Esophagus squamous epithelium (tissue), 5 donors: ENCODE measurements at places on chromosomes 7 and 10.

DNA sequence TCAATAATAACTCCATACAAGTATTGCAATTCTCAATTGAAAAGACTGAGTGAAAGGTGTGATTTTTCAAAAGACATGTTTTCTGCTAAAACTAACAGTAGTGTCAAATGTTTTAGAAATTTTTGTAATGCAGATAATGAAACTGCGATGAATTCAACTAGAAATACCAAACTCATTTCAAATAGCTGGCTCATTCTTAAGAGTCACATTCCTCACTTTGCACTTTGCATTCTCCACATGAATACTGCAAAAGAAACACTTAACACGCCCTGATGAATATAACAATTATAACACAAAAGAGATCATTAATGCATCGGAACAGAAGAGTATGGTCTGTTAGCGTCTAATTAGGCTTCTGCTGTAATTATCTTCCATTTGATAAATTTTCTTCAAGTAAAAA lies 15.5 kb upstream of the TSPAN12 start:
- H3K27me3 ChIP-seq = no peaks in the 10 kb centered on the region
- no peaks in the 10 kb centered on the region for H3K4me1 ChIP-seq
- H3K36me3 ChIP-seq = no peaks in the 10 kb centered on the region
- no peak overlapping the region for H3K4me3 ChIP-seq
- DNase-seq = no peak
- H3K27ac ChIP-seq = no peak overlapping the region

- no peak overlapping the region for H3K4me3 ChIP-seq
- H3K4me1 ChIP-seq = no peaks in the 10 kb centered on the region
- H3K27me3 ChIP-seq = no peaks in the 10 kb centered on the region
- H3K27ac ChIP-seq = no peak overlapping the region
- no peaks in the 10 kb centered on the region for H3K36me3 ChIP-seq
Measured at GRCh38 chr7:33143996-33144718, 14.8 kb downstream of the BBS9 start.

DNA sequence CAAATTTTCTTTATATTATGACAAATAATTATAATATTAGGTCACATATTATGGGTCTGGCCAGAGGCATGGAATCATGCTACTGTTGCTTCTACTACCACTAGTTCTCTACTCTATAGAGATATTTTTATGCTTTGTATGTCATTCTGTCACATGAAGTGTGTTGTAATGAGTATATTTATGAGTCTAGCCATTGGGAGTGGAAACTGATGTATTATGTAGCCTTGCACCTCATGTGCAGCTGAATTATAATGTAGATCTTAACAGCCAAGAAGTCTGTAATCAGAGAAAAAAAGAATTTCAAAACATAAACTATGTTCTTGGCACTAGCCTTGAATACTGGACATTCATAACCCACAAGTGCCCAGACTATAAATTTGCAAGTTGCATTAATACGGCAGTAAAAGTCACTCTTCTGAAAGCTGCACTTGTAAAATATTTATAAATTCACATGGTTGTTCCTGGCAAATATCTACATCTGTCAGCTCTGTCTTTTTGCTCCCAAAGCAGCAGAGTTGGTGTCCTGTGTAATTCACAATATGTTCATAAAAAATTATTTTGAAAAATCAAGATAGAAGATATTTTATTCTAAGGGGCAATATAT lies 48.6 kb upstream of the SKAP2 start:
- no peaks in the 10 kb centered on the region for H3K27me3 ChIP-seq
- H3K27ac ChIP-seq = no peak overlapping the region
- DNase-seq = no peak
- no peaks in the 10 kb centered on the region for H3K4me1 ChIP-seq
- no peak overlapping the region for H3K4me3 ChIP-seq
- H3K36me3 ChIP-seq = no peaks in the 10 kb centered on the region

DNA sequence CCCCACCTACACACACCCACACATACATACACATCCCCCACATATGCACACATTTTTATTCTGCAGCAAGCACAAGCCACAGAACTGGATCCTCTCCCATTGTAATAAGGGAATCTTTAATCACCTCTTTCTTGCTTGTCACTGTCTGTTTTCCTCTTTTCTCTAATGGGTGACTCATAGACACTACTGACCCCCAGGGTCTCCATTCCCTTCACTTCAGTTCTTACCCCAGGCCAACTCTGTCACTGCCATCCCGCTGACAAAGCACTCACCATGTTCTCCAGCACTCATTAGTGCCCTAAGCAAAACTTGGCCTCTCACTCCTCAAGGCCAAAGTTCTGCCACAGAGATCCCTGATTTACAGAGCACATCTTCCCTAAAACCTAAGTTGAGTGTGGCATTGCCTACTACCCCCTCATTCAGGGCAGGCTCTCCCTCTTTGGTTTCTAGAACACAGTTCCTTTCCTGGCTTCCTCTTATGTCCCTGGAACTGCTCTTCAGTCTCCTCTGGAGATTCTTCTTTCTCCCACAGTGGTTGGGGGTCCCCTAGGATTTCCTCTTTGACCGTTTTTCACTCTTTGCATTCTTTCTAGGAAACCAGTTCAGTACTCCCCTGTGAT lies 39.6 kb upstream of the INHBA start:
- H3K4me3 ChIP-seq = no peak overlapping the region
- H3K27me3 ChIP-seq = no peaks in the 10 kb centered on the region
- H3K27ac ChIP-seq = no peak overlapping the region
- no peak for DNase-seq
- H3K36me3 ChIP-seq = no peaks in the 10 kb centered on the region

GRCh38 chr10:113379091-113379490 lies 173.8 kb upstream of the HABP2 start:
- H3K4me1 ChIP-seq = peaks cover 13% of the 10 kb centered on the region
- no peak overlapping the region for H3K4me3 ChIP-seq
- no peak for DNase-seq
- no peaks in the 10 kb centered on the region for H3K36me3 ChIP-seq

DNA sequence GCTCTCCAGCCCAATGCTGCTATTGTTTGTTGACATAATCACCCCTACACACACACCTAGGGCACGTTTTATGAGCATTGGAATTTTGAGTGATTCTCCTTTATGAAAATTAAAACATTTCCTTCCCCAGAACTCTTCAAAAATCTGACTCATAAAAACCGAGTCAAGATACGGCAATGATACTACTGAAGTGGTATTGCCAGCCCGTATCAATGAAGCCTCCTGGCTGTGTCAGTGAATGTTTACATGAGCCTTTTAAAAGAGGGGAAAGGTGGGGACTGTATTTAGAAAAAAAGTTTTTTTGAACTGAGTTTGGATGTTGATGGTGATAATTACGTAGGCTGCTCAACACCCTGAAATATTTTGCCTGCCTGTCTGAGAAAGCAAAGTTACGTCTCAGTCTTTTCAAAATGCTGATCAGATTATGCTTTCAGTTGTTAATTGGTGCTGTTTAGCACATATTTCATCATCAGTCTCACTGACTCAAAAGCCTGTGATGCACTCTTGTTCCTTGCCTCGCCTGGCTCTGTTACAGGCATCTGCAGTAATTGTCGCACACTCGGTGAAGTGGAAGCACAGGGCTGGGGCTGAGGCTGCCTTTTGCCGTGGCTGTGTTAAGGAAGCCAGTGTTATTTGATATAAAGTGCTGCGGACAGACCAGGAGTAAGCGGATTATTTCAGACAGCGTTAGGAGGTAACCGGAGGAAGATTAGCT lies 157.4 kb upstream of the TCF7L2 start:
- no peaks in the 10 kb centered on the region for H3K36me3 ChIP-seq
- H3K27ac ChIP-seq = peak overlapping the region; percentile 66
- no peaks in the 10 kb centered on the region for H3K27me3 ChIP-seq
- DNase-seq = no peak
- no peak overlapping the region for H3K4me3 ChIP-seq
- H3K4me1 ChIP-seq = peaks cover 43% of the 10 kb centered on the region

DNA sequence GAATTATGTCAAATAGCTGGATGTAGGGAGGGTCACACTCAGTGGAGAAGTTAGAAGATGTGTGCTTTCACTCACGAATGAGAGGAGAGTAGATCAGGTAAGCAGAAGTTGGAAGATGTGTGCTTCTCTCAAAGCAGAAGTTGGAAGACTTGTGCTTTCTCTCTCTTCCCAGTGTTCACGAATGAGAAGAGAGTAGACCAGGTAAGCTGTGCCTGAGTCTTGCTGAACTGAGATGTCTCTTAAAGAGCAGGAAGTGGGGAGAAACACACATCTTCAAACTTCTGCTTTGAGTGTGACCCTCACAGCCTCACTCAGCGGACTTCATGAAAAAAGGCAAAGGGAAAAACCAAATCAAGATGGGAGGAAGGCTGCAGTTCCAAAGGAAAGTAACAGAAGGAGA lies 7.0 kb upstream of the TMEM243 start:
- no peaks in the 10 kb centered on the region for H3K4me1 ChIP-seq
- H3K4me3 ChIP-seq = no peak overlapping the region
- no peak for DNase-seq
- no peaks in the 10 kb centered on the region for H3K27me3 ChIP-seq

DNA sequence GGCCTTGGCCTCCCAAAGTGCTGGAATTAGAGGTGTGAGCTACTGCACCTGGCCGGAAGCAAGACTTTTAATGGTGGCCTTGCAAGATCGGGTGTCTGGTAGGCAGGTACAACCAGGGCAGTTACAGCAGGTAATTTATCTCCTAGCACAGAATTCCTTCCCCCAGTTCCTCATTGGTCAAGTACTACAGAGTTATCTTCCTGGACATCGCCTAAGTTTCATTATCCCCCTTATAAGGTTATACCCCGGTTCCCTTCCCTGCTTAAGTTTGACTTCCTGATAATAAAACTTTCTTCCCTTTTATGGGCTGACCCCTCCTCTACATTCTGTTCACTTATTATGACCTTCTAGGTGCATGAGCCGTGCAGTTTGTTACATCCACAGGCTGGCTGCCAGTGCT lies 19.0 kb upstream of the CYP3A43 start:
- no peak overlapping the region for H3K27ac ChIP-seq
- no peak for DNase-seq
- no peaks in the 10 kb centered on the region for H3K4me1 ChIP-seq
- H3K4me3 ChIP-seq = no peak overlapping the region
- H3K36me3 ChIP-seq = no peaks in the 10 kb centered on the region
- H3K27me3 ChIP-seq = no peaks in the 10 kb centered on the region

- H3K27me3 ChIP-seq = no peaks in the 10 kb centered on the region
- H3K4me3 ChIP-seq = no peak overlapping the region
- H3K27ac ChIP-seq = no peak overlapping the region
Measured at GRCh38 chr7:69820479-69821192, 222.4 kb downstream of the AUTS2 start.

DNA sequence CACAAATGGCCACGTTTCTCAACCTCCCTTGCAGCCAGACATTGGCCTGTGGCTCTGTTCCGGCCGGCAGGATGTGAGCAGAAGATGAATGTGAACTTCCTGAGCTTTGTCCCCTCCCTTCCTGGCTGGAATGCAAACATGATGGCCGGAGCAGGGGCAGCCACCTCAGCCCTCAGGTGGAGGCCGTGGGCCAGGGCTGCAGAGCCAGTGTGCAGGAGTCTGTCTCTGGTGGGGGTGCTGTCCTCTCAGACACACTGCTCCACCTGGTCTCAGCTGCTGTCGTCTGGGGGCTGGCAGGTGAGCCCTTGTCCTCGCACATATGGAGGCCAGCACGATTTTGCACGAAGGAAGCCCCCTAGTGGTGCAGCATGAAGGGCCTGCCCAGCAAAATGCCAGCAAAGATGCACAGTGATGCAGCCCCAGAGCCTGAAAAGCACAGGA lies 25.3 kb upstream of the PWWP2B start:
- no peaks in the 10 kb centered on the region for H3K27me3 ChIP-seq
- peaks cover 5% of the 10 kb centered on the region for H3K36me3 ChIP-seq
- no peak overlapping the region for H3K27ac ChIP-seq
- no peak overlapping the region for H3K4me3 ChIP-seq
- no peaks in the 10 kb centered on the region for H3K4me1 ChIP-seq
- no peak for DNase-seq

DNA sequence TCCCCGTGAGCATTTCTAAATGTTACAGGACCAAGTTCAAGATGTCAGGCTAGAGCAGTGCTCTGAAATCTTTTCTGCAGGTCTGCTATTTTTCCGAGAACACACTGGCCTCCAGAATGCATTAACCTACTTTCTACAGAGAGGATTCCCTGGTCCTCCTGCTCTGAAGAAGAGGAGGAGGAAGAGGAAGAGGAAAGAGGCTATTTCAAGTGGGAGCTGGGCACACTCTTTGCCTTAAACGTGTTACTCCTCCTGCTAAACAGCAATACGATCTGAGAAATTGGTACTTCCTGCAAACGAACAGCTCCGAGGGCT lies 157.4 kb downstream of the FRMD4A start:
- H3K4me1 ChIP-seq = no peaks in the 10 kb centered on the region
- no peaks in the 10 kb centered on the region for H3K27me3 ChIP-seq
- H3K36me3 ChIP-seq = no peaks in the 10 kb centered on the region

GRCh38 chr7:55969391-55969790 lies 5.0 kb downstream of the NIPSNAP2 start:
- no peaks in the 10 kb centered on the region for H3K36me3 ChIP-seq
- peaks cover 6% of the 10 kb centered on the region for H3K4me1 ChIP-seq
- H3K4me3 ChIP-seq = no peak overlapping the region
- no peak overlapping the region for H3K27ac ChIP-seq

DNA sequence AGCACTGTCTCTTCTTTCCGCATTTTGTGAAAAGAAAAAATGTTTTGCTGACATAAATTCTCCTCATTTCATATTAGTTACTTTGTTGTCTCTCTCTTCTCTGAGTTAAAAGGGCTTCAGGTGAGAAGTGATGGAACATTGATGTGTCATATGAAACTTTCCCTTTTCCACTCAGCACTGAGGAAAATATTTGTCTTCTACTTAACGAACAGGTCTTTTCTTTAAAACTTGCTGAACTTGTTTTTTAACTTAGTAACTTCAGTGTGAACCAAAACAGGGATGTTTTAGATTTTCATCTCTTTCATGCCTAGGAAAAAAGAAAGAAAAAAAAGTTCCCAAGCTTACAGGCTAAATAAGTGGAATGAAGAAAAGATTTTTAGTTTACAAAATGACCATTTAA lies 19.0 kb upstream of the TSPAN12 start:
- H3K27me3 ChIP-seq = no peaks in the 10 kb centered on the region
- H3K4me1 ChIP-seq = no peaks in the 10 kb centered on the region
- no peak overlapping the region for H3K27ac ChIP-seq
- no peak for DNase-seq

- no peaks in the 10 kb centered on the region for H3K27me3 ChIP-seq
- no peaks in the 10 kb centered on the region for H3K36me3 ChIP-seq
- H3K27ac ChIP-seq = no peak overlapping the region
- no peaks in the 10 kb centered on the region for H3K4me1 ChIP-seq
Measured at GRCh38 chr10:11595395-11595692, 16.1 kb downstream of the USP6NL start.

DNA sequence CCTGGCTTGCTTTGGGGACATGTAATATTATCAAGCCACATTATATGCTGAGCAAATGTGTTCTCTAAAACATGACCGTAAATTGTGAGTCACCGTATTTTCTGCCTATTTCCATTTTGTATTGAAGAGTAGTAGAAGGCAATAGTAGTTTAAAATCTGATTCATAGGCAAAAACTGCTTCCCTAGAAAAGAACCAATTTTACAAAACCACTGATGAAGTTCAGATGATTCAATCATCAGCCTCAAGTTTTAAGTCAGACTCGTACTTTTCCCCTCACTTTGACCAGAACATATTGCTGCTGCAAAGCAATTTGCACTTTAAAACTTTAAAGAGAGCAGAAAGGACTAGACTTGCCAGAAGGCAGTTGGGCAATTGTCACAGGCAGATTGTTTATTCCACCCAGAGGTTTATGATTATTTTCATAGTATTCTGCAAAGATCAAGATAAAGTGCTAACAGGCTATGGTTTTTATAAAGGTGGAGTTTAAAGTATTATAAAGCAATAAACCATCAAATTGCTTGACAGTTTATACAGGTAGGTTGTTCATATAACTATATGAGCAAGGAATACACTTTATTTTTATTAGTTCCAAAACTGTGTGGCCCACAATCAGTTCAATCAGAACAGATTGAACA lies 168.2 kb downstream of the ETV1 start:
- H3K4me3 ChIP-seq = no peak overlapping the region
- DNase-seq = no peak
